Left renal cortex interstitium (tissue), 4 donors: ENCODE measurements at places on chromosomes 11 and 22. TPM values are rescaled to one million over a fixed set of nuclear protein-coding genes. Genes with fewer than 3 reads are reported as not detected.

- DNase-seq, result no peak
Measured at GRCh38 chr22:39021552-39022250, 774 bp downstream of the APOBEC3D start.

DNA sequence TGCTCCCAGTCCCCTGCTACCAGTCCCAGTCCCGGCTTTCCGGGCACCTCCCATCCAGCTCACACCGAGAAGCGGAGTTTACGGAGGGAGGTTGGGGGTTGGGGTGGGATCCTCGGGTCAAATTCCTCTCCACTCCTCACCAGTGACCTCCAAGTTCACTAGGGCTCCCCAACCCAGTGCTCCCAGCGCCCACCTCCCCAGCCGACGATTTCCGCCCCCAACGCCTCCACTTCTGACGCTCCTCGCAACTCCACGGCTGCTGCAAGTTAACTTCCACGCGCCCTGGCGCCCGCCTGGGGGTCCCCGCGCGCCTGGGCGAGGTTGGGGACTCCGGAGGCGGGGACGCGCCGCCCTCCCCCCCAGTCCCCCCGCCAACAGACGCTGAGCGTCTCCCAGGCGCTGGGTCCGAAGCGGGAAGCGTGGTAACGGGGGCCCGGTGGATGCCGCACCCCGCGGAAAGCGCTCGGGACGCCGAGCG lies 526 bp downstream of the TPST2 start:
- no peak for DNase-seq

DNA sequence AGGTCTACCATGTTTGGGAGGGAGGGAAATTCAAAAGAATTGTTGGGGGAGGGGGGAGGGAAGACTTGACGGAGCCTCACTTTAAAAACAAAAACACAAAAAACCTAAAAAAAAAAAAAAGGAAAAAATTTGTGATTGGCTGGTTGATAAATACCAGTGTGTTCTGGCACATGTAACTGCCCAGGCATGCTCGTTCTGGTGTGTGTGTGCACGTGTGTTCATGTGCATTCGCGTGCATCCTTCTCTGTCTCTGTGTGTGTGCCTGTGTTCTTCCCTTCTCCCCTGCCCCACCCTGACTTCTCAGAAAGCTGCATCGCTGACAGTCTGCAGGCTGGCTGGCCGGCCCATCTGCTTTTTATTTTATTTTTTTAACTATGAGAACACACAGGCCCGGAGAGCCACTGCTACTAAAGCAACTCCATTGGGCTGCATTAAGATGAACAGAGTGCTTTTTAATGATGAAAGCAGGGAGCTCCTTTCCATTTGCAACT lies 22.6 kb upstream of the ADSL start:
- DNase-seq, result no peak

GRCh38 chr11:73401924-73402833 lies 26.0 kb downstream of the RELT start:
- DNase-seq, result no peak

DNA sequence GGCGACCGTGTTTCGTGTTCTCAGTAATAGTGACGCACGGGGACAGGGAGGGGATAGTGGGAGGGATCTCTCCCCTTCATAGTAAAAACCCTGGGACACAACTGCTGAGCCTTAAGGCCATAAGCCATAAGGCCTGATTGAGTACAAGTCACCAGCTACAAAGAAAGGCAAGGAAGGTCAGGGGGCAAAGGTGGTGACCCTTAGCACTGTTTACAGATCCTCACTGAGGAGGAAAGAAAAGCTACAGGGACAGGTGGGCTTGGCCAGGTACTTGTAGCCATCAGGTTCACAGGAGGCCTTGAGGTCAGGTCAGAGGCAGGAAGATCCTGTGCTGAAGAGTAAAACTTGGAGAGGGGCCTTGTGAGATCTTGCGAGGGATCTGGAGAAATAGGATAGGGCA lies 15.1 kb upstream of the AMPD3 start:
- DNase-seq, result no peak

DNA sequence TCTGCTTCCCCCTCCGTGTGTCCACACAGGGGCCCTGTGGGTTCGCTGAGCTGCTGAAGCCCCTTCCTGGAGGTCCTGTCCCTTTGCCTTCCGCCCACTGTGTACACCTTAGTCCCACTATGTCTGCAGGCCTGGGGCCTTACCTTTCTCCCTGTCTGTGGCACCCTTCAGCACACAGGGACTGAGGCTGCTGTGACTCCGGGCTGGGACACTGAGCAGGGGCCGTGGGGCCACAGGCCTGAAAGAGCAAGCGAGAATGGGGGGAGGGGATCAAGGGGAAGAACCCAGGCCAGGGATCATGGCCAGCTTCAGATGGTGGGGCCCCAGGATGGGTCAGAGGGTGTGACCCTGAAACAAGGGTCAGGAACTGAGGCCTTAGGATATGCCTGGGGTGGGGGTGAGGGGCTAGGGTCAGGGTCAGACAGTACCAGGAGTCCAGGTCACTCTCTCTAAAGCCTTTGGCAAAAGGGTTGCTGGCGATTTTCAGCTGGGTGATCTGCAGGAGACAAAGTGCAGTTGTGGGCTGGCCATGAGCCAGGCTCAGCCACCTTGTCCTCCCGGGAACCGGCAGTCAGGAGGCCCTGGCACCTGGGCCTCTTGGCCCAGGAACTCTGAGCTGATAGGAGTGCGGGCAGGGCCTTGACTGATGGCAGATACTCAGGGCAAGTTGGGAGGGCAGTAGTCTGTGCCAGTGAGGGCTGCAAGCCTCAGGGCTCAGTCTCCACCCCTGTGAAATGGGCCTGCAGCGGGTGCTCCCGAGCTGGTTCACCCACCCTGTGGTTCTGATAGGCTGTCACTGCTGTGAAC lies 2.6 kb upstream of the NUDT8 start:
- DNase-seq, result no peak

DNA sequence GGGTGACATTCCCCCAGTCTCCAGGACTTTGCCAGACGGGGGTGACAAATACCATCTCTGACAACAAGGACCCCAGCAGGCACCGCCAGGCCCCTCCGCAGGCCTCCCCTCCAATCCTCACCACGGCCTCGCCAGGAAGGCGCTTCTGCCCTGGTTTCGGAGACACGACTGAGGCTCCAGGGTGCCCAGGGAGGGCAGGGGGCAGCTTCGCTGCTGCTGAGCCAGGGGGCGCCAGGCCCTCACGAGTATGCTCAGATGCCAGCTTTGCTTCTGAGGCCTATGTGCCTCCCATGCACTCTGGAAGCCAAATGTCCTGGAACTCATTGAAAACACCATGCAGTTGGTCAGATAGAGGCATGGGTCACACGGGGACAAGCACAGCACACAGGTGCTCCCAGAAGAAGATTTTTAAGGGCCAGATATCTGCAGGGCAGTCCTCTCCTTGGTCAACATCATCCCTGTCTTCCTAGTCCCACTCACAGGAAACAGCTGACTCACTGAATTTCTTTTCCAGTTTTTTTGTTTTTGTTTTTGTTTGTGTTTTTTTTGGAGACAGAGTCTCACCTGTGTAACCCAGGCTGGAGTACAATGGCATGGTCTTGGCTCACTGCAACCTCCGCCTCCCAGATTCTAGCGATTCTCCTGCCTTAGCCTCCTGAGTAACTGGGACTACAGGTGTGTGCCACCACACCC lies 19.9 kb downstream of the BID start:
- no peak for DNase-seq

- no peak for DNase-seq
Measured at GRCh38 chr22:25598609-25599008, 34.1 kb downstream of the GRK3 start.

GRCh38 chr11:107719073-107719472 lies 7.2 kb upstream of the SLN start:
- no peak for DNase-seq

DNA sequence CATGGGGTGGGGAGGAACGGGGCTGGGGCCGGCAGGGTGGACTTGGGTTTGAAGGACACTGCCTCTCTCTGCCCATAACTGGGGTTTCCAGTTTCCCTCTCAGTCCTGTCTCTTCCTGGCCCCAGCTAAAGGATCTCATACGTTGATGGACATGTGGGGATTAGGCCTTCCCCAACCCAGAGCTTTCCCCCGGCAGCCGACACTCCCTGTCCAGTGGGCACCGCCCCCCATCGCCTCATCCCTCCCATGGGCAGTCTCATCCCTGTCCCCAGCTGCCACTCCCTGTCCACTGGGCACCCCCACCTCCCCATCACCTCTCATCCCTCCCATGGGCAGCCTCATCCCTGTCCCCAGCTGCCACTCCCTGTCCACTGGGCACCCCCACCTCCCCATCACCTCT lies 22.2 kb upstream of the ACR start:
- DNase-seq, result no peak

- DNase-seq, result no peak
Measured at GRCh38 chr11:35304386-35304775, 115.0 kb downstream of the SLC1A2 start.

DNA sequence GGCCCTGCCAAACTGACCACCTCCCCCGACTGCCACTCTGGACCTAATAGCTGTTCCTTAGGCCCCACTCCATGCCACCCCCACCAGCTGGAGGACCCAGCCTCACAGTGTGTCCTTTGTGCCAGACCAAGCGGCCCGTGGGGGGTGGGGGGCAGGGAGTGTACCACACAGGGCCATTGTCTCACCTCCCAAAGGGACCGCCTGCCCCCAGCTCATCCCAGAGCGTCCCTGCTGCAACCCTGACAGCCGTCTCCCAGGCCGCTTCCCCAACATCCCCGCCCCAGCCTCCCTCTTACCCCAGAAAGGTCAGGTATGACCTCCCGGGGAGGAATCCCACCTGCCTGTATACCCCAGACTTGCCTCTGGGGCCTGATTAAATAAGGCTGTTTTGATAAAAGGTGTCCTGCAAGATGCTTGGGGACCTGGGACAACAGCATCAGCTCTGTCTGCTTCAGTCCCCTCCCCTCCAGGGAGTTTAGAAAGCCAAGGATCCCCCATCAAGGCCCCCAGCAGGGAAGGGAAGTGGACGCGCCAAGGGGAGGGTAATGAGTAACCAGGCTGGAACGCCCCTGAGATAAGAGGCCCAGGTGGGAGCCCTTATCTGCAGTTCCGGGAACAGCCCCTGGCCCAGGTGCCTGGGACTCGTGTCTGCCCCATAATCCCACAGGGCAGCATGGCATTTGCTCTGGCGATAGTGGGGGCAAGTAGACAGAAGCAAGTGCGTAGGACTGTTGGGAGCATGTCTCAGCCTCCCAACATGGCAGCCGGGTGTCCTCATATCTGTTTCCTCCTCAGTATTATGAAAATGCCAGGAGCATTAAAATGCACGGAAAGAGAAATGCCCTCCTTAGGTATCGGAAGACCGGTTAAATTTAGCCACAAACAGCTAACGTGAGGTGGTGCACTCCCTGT lies 9.0 kb downstream of the CDC42EP1 start:
- no peak for DNase-seq

- no peak for DNase-seq
Measured at GRCh38 chr11:110828086-110828485, 115.8 kb upstream of the ARHGAP20 start.

DNA sequence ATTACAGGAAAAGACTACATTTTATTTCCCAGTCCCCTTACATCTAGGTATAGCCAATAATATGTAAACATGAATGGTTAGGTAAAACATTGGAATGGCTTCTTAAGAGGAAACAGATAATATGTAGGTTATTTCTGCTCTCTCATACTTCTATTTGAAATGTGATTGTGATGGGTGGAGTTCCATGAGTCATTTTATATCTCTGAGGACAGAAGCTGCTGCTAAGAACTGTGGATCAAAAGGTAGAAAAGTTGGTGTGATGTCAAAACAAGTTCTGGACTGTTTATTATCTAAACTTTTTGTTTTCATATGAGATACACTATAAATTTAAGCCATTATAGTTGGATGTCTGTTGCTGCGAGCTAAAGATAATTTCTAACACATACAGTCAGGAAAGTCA lies 799.4 kb upstream of the TENM4 start:
- DNase-seq, result no peak

The MAPK8IP1 gene
- 14.6 TPM for polyA plus RNA-seq

The OR10S1 gene
- not detected for polyA plus RNA-seq

The KCNE3 gene
- polyA plus RNA-seq, result 29.0 TPM

The OR5P2 gene
- polyA plus RNA-seq, result 0.14 TPM

The TEX12 gene
- 0.52 TPM for polyA plus RNA-seq

The CREBZF gene
- polyA plus RNA-seq, result 98.6 TPM

The MMP11 gene
- polyA plus RNA-seq, result 18.7 TPM
